ENCODE measurements at places on chromosomes 1 and 21.
A peak's percentile ranks its signal among the peaks of the same experiment; 100 is the strongest.

- no peak for ATAC-seq
Observed at GRCh38 chr21:34619841-34620665, 5.1 kb upstream of the RCAN1 start.

DNA sequence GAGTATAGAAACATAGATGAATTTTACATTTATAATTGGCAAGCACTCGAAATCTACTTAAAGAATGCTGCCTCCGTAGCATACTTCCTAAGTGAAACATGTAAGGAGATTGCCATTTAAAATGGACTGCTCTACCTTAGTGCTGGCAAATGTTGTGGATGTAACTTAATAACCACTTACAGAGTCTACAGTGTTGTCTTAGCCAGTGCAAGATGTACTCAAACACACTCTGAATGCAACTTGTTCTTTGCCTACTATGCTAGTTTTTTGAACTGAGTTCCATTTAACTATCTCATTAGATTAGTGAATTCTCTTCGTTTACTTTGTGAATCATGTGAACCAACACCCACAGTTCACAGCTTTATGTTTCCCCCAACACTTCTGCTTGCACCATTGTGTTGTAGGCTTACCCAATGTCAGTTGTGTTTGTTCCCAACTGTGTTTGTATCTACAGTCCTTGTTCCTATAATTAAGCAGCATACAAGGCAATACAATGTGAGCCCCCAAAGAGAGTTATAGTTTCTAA, 345.5 kb upstream of the LYPLAL1 start:
- ATAC-seq, result no peak

GRCh38 chr1:54885807-54886723, 930 bp downstream of the DHCR24 start:
- ATAC-seq, result no peak

- no peak for ATAC-seq
Observed at GRCh38 chr1:19922015-19922688, 1.3 kb downstream of the PLA2G2E start.

DNA sequence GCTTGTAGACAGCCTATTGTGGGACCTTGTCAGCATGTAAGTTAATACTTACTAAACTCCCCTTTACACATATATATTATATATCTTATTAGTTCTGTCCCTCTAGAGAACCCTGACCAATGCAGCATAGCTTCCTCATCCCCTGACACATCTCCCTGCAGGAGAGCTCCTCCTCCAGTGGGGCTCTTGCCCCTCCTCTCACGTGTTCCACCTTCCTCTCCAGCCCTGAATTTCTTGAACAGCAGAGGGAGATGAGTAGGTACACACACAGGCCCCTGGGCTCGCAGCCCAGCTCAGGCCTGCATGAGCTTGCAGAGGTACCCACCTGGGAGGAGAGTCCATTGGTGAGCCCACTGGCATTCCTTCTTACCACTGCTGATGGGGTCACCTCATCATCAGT, 27.3 kb upstream of the GOLT1A start:
- ATAC-seq, result no peak

- ATAC-seq, result peak; percentile 84
Observed at GRCh38 chr1:3787349-3787715, 9.0 kb downstream of the LRRC47 start.

- ATAC-seq, result no peak
Observed at GRCh38 chr1:61083807-61084440, 1.6 kb downstream of the NFIA start.

DNA sequence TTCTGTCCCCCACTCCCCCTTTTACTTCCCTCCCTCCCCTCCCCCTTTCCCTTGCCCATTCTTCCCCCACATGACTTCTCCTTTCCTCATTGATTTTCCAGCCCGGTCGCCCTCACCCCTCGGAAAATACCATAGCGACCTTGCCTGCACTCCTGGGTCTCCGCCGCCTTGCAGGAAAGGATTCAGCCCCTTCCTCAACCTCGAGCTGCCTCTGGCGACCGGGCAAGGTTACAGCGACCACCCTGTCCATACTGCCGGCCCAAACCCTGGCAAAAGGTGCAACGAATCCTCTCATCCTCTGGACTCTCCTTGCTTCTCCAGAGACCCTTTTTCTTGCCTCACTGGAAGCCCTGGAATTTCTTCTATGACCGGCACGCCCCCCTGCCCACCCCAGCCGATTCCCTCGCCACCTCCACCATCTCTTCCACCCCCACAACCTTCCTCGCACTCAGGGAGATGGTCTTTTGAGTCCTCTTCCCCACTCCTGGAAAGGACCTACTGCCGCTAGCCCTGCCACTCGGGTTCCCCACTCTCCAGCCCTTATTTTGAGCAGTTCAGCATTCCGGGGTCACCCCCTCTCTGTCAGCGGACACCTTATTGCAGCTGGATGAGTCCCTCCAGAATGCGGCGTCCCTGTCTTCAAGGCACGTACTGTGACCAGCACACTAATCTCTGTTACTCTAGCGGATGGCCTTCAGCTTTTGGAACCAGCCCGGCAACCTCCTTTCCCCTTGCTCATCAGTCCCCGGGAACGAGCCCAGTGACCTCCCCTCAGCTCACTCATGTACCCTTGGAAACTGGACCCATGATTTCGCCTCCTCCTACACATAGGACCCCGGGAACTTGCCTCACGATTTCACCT, 846 bp downstream of the NSUN4 start:
- no peak for ATAC-seq

DNA sequence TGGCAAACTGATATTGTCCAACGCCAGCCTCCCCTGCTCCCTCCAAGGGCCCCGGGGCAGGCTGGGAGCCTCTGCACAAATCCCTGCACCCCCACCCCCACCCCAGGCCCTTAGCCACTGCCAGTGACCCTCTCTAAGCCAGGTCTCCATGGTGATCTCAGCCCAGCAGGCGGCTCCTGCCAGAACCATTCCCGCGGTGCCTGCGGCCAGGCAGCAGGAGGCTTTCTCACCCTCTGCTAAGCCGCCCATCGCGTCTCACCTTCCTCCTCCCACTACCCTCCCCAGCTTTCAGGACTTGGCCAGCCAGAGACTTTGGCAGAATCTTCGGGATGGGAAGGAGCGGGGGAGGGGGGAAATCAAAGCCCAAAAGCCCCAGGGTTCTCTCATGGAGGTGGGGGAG, 46.8 kb upstream of the WASF2 start:
- no peak for ATAC-seq

DNA sequence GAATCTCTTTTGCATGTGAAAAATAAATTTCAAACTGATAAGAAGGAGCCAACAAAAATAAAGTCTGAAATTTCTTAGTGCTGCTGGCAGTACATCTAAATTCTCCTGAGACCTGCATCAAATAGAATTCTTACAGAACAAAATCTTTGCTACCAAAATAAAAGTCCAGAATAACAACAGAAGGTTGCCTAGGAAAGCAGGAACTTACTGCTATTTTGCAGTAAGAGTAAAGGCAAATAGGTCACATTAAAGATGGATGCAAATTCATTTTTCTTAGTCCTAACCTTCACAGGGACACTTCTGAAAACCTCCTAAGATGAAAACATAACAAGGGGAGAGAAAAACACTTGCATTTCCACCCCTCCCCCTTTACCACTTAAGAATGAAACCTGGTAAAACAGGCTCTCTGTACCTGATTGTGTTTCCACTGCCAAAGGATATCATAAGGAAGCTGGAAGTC, 59.0 kb downstream of the RUSC1 start:
- ATAC-seq, result no peak

DNA sequence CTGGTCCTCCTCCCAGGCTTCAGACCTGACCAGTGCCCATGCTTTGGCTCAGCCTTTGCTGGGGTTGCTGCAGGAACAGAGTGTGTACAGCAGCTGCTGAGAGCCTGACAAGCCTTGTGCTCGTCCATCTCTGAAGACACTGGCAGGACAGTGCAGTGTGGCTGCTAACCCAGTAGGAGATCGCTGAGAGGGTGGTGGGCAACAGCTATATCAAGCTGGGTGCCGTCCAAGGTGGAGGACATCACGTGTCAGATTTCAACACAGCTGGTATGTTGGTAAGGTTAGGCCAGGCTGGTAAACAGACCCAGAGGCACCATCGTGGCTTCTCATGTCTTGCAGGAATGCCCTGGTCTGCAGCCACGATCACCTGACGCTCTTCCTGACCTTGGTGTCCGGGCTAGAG, 17.9 kb upstream of the SLC25A34 start:
- ATAC-seq, result no peak

DNA sequence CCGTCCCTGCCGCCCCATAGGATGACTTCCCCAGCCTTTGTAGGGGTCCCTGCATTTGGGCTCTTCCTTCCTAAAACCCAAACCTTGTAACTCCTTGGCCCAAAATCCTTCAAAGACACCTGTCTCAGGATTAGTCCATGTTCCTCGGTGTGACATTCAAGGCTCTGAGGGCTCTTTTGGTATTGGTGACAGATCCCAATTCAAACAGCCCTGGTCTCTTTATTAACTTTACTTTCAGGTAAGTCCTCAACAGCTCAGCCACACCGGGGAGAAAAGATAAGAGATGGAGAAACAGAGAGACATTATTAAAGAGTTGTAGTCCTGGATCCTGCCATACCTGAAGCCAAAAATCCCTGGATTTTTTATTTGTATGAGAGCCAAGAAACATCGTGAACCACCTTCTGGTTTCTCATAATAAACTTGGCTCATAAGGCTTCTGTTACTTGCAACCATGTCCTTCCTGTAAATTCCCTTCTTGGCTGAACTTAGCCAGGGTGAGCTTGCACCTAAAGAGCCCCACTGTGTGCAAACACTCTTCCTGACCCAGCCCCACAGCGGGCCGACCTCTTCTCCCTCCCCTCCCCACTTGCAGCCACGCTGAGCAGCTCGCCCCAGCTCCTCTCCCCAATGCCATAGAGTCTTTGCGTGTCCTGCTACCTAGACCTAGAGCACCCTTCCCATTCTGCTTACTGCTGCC, 7.9 kb upstream of the MATN1 start:
- no peak for ATAC-seq

GRCh38 chr1:7407544-7407895, 363.6 kb upstream of the VAMP3 start:
- no peak for ATAC-seq

- no peak for ATAC-seq
Observed at GRCh38 chr1:242133796-242134195, 134.9 kb upstream of the MAP1LC3C start.

- ATAC-seq, result no peak
Observed at GRCh38 chr1:29921741-29922140, 685.4 kb downstream of the PTPRU start.

GRCh38 chr1:180168786-180169639, 14.3 kb downstream of the QSOX1 start:
- peak; percentile 62 for ATAC-seq

DNA sequence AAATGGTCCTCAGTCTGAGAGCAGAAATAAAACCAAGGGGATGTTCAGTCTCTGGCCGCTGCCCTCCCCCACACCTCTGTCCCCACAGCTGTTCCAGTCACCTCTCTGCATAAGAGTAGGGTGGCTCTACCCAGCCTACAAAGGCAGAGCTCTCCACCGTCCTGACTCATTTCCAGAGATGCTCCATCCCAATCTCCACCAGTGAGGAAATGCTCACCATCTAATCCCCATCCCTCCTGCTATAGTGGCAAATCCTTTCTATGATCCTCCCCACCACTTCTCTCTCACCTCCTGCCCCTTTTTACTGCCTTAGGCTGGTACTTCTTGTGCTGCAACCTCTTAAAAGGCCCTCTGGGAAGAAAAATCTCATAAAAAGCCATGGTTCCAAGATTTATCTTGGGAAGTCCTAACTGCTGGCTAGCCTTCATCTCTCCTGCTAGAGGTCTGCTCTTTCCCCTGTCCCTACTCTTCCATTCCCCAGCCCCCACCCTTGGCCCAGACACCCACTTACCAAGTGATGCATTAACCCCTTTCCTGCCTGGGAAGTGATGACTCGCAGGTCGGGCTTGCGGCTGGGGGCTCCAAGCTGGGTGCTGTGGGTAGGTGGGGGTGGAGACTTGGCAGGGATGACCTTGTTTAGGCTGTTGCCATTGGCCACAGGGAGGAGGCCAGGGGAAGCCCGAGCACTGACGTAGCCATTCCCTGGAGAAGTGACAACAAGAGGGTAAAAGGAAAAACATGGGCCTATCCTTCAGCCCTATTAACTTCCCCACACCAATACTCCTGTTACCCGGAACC, 23.9 kb downstream of the MEF2D start:
- ATAC-seq, result no peak

- no peak for ATAC-seq
Observed at GRCh38 chr21:45998276-45998701, 16.7 kb downstream of the COL6A1 start.

DNA sequence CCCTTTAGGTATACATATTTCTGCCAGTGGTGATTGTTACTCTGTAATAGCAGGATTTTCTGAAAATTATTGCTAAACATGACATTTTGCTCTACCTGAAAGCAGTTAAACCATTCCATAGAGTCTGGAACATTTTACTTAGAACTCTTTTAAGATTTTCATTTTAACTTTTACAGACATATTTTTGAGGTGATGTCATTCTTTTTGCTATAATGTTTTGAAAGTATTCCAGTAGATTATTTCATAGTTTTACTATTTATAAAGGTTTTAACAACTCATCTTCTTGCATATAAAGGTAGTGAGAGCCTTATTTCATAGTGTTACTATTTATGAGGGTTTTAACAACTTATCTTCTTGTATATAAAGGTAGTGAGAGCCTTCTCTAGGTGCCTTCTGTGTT, 42.9 kb downstream of the PTBP2 start:
- no peak for ATAC-seq

All from stimulated activated memory B cell treated with anti-CD40 and anti-IgM and Interleukin-4, amounts not matched to agents 10 μg/mL and 1 μg/mL and 100 μg/mL, for 72 hours (primary cell).